GM03348 (cell line): ENCODE measurements at places on chromosomes 1 and 21.

DNA sequence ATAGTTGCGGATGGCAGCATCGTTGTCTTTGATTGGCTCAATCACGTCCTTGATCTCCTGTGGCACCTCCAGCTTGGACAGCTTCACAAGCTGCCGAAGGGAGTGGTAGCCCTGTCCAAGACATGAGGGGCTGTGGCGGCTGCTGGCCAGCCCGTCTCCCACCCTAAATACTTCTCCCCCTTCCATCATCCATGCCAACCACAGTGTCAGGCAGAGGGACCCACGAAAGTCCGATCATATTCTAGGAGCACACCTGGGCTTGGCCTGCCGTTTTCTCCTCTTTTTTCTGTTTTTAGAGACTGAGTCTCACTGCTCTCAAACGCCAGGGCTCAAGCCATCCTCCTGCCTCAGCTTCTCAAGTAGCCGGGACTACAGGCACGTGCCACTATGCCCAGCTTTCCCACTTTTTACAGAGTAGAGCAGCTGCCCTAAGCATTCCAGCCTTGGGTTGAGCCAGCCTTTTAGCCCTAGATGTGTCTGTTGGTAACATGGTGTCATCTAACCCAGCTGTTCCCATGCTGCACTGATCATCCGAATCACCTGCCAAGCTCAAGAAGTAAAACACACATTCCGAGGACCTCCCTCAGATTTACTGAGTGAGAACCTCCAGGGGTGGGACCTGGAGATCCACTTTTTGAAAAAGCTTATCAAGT is 10.4 kb downstream of the MTHFR start:
- no peak for DNase-seq

DNA sequence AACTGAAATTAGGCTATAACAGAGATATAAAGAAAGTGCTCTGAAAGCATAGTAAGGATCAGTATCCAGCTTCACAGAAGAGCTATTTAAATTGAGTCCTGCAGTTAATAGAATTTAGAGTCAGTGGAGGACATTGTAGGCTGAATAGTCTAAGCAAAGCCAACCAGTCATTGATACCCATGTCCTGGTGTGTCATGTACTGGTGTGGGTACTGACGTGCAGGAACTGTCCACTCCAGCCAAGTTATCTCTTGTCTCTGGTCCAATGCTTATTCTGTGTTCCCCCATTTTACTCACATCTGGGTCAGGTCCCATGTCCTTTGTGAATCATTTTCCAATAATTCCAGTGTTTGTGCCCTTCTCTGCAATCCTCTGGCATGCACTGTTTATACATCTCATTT is 90.0 kb downstream of the MACF1 start:
- DNase-seq: no peak

- DNase-seq: no peak
Observed at GRCh38 chr1:211683396-211684297, 8.2 kb upstream of the NEK2 start.

- no peak for DNase-seq
Observed at GRCh38 chr1:74436078-74436477, 76.3 kb downstream of the LRRC53 start.

GRCh38 chr1:192811006-192811405 is 2.2 kb downstream of the RGS2 start:
- DNase-seq: no peak
